ENCODE measurements at places on chromosomes 2 and 18.

DNA sequence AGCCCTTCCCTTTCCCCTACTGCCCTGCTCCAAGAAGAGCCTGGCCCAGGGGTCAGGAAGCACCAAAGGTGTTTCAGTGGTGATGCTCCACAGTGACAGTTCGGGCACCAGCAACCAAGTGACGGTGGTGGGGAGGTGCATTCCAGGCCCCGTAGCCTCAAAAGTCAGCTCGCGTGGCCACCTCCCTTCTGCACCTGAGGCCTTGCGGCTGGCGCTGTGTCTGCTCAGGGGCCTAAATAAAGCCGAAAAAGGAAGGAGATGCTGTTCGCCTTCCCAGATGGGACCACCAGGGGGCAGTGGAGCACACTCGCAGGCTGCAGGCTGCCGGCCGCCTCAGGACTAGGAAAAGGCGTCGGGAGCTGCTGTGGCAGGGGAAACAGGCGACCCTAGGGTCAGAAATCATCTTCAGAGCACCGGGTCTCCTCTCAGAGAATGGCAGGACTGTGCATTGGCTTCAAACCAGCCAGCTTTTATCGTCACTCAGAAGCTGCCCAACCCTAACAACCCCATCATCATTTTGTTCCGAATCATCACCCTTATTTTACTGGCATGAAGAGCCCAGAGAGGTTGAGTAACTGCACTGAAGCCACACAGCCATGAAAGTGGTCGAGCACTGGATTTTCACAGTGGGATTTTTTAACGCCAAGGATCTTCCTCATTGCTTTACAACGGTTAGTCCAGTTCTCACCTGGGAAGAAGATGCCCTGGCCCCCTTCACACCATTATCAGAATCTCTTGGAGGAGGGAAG, 213.0 kb upstream of the CELF4 start:
- no peak for DNase-seq

- no peak for DNase-seq
Observed at GRCh38 chr2:160227293-160227915, 27.3 kb upstream of the ITGB6 start.

- DNase-seq, result no peak
Observed at GRCh38 chr2:231957913-231958763, 3.4 kb upstream of the DIS3L2 start.

GRCh38 chr2:136497709-136498108, 267.6 kb upstream of the THSD7B start:
- DNase-seq, result no peak

DNA sequence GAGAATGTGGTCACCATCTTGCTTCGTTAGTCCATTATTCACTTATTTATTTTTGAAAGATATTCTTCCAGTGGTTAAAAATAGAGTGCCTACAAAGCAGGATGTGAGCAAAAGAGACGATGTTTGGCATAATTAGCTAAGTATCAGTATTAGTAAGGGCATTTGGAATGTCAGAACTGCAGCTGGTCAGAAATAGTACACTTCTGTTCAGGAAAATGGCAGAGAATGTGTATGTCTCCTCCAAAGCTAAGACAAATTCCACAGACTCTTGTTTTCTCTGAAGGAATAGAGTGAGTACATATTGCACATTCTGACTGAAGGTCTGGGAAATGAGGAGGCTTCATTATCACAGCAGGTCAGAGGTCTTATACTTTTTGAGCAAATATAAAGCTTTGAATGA, 209.0 kb downstream of the L3MBTL4 start:
- no peak for DNase-seq

DNA sequence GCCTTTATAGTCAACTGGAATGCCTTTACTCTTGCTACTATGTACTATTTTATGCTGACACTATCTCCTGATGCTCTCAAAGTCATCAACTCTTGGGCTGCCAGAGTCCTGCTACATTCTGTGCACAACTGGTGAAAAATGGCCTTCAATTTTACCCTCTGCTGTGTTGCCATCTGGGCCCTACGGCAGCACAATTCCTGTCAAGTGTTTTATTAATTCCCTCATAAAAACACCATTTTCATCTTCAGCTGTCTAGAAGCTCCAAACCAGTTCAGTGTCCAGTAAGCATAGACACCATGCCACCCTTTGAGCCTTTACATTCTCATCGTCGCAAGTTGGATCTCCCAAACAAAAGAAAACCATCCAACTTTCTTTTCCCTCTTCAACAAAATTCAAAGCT, 26.5 kb downstream of the CALCRL start:
- no peak for DNase-seq

DNA sequence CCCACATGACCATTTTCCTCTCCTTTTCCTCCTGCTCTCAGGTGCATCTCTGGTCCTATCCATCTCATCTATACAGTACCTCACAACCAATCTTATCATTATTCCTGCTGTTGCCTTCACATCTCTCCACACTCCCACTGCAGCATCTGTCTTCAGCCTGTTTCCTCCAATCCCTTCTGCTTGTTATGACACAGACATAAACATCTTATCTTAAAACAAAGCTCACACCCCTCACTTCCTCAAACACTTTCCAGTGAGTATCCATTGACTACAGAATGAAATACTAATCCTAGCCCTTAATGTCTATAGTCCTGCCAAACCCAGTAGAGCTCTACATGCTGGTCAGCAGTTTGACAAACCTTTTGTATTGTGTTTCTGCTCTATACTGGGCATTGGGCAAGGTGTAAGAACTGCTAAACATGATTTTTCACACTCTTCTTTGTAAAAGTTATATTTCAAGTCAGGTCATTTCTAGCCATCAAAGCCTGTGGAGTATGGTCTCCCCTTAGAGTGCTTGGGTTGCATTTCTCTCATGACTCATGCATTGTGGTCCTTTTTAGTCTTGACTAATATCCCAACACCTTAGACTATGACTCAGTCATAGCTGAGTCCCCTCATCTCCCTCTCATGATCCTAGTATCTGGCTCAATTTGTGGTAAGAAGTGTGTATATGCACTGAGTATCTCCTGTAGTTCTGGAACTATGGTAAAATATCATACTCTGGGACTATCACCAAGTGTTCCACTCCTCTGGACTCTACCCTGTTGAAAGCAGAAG, 187.0 kb downstream of the CYRIA start:
- DNase-seq, result no peak

GRCh38 chr2:65377556-65378192, 54.7 kb downstream of the SPRED2 start:
- DNase-seq, result no peak

GRCh38 chr2:47083886-47084687, 71.0 kb downstream of the STPG4 start:
- no peak for DNase-seq

- no peak for DNase-seq
Observed at GRCh38 chr2:79585701-79586433, 73.0 kb downstream of the CTNNA2 start.

DNA sequence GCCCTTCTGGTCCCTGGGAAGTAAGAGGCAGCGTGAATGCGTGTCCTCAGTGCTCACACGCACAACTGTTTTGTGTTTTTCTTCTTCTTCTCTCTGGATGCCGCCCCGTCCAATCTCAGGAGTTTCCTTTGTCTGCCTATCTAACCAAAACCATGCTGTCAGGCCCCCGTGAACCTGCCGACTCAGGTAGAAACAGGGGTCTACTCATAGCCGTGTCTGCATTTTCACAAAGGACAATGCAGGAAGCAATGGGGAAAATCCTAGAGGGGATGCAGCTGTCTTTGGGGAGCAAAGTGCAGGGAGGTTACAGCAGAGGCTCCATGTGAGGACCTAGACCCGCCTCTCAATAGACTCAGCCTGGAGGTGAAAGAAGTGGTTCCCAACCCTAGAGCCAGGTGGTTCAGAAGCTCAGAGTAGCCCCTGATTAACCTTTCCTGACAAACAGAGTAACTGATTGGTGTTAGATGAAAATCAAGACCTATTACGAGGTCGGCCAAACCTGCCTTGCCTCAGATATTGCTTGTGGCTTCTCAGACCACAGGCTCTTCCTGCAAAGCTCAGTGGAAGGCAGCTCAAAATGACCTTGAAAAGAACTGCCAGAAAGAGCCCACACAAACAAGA, 49.3 kb downstream of the CD226 start:
- peak; percentile 16 for DNase-seq

DNA sequence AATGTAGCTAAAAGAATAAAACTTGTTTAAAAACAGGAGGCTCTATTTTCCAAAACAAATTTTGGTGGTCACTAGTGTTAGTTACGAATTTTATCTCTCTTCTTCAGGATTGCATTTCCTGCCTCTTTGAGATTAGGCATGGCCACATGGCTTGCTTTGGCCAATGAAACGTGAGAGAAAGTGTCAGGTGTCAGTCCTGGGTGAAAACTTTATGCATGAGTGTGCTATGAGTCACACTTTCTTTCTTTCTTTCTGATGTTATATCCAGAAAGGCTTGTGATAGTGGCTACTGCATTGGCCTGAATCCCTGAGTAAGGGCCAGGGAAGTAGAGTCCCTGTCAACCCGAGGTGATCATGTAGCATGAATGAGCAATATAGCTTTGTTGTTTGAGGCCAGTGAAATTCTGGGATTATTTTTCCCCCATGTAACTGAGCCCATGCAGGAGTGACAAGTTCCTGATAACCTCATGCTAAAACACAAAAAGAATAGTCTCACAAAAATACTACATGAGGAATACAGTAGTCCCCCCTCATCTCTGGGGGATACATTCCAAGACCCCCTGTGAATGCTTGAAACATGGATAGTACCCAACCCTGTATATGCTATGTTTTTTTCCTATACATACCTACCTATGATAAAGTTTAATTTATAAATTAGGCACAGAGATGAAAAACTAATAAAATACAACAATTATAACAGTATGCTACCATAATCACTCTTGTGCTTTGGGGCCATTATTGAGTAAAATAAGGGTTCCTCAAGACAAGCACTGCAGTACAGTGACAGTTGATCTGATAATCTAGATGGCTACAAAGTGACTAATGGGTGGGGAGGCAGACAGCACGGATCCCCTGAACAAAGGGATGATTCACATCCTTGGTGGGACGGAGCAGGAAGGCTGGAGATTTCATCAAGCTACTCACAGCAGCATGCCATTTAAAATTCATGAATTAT, 109.5 kb downstream of the CDC42EP3 start:
- no peak for DNase-seq

DNA sequence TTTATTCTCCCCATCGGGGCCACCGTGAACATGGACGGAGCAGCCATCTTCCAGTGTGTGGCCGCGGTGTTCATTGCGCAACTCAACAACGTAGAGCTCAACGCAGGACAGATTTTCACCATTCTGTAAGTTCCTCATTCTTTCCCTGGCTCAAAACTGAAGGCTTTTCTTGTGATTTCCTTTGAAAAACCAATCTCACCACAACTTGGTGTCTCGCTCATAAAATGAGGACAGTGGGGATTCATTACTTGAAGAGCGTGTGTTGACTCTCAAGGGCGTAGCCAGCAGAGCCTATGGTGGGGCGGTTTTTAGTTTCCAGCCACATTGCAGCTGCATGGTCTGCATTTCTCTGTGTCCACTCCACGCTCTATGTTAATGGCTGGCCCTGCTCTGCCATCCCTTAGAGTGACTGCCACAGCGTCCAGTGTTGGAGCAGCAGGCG, 29.0 kb downstream of the SLC1A4 start:
- DNase-seq, result no peak

DNA sequence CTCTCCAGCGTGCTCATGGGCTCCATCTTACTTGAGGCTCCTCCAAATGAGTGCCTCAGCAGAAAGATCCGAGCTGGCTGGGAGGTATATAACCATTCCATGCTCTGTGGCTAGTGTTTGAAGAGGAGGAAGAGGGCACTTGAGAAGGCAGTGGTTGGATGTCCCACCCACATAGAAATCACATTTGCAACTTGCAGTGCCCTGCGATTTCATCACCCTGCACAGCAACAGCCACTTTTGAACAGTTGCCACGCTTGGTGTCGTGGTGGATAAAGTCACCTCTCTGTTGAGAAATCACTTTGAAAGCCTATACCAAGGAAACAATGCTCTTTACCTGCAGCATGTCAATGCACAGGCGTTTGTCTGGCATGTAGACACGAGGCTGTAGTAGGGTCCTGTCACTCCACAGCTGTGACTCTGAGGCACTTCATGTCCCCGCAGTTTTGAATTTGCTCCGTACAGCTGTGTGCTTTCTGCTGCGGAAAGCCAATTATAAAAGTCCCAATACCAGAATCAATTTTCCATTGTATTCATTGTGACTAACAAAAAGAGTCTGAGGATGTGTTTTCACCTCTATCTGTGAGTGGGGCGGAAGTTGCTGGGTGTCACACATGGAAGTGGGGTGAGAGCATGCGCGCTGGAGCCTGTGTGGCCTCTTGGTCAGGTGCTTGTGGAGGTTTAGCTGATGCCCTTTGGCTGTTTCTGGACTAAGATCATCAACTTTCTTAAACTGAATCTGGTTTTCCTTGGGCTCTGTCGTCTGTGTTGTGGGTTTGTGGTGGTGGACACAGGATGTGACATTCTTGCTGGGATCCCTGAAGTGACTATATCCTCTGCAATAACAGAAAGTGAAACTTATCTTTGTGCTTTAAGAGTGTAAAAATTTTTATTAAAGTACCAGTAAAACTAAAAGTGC, 2.8 kb downstream of the CNDP2 start:
- peak; percentile 69 for DNase-seq

GRCh38 chr2:1282552-1282951, 130.7 kb upstream of the TPO start:
- DNase-seq, result no peak

- DNase-seq, result no peak
Observed at GRCh38 chr2:54330926-54331835, 75.2 kb upstream of the TSPYL6 start.

GRCh38 chr2:10412380-10412779, 35.7 kb downstream of the ODC1 start:
- no peak for DNase-seq

GRCh38 chr18:9094307-9095226, 7.9 kb upstream of the NDUFV2 start:
- no peak for DNase-seq

GRCh38 chr18:11008505-11008904, 140.9 kb downstream of the PIEZO2 start:
- no peak for DNase-seq

GRCh38 chr2:127386246-127386645, 1.5 kb downstream of the MAP3K2 start:
- DNase-seq, result no peak

All from effector memory CD8-positive, alpha-beta T cell (primary cell).